ENCODE measurements at places on chromosomes 2 and 18. TPM values are rescaled to one million over a fixed set of nuclear protein-coding genes. Genes with fewer than 3 reads are reported as not detected.

GCG gene
- 0.27 TPM for polyA plus RNA-seq

NTSR2 gene
- polyA plus RNA-seq: not detected

SUMO1 gene
- polyA plus RNA-seq: 192 TPM

CRYBA2 gene
- not detected for polyA plus RNA-seq

FHOD3 gene
- 41.1 TPM for polyA plus RNA-seq

BMP10 gene
- polyA plus RNA-seq: not detected

C2orf78 gene
- not detected for polyA plus RNA-seq

PTMA gene
- 681 TPM for polyA plus RNA-seq

AAK1 gene
- 30.0 TPM for polyA plus RNA-seq

CPO gene
- 0.12 TPM for polyA plus RNA-seq

MDH1B gene
- polyA plus RNA-seq: 1.3 TPM

IL37 gene
- polyA plus RNA-seq: not detected

- no peak for DNase-seq
These were observed 207.1 kb downstream of the TDRD15 start for GRCh38 chr2:21330786-21331391.

DNA sequence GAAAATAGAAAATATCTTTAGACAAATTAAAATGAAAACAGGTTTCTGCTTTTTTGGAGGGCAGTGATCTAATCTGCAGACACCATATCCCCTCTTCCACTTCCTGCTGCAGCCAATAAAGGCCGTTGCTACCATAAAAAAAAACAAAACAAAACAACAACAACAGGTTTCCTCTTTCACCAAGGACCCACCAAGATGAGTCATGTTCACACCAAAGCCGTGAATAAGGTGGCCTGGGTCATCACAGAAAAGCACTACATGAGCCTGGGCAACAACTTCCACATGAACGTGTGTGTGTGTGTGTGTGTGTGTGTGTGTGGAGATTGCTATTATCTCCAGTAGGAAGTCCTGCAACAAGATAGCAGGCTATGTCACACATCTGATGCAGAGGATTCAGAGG, 24.8 kb upstream of the TFCP2L1 start:
- no peak for DNase-seq

- no peak for DNase-seq
These were observed 309.3 kb upstream of the MYT1L start for GRCh38 chr2:2640371-2640770.

GRCh38 chr18:60892855-60893254, 440.4 kb upstream of the CDH20 start:
- DNase-seq: no peak

GRCh38 chr18:59268127-59268720, 5.0 kb downstream of the RAX start:
- no peak for DNase-seq

- DNase-seq: no peak
These were observed 66.3 kb downstream of the SLC66A2 start for GRCh38 chr18:79884963-79885728.

GRCh38 chr2:74235041-74235440, 36.6 kb downstream of the MTHFD2 start:
- no peak for DNase-seq

- DNase-seq: no peak
These were observed 4.6 kb upstream of the DSG4 start for GRCh38 chr18:31371989-31372388.

GRCh38 chr2:3222636-3223035, 155.0 kb downstream of the EIPR1 start:
- no peak for DNase-seq

GRCh38 chr2:108571286-108571685, 37.0 kb downstream of the LIMS1 start:
- no peak for DNase-seq

DNA sequence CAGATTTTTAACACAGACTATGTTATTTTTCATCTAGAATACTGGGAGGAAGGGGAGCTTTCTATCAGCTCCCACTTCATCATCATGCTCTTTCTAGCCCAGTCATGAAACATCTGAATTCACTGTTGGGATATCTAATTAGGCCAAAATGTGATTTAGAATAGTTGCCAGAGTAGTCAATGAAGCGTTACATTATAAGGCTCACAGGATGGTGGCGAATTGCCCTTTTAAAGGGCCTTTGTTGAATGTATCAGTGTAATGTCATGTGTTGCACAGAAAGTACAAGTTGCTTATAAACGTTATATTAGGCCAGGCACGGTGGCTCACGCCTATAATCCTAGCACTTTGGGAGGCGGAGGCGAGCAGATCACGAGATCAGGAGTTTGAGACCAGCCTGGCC, 45.6 kb downstream of the PDE1A start:
- no peak for DNase-seq

- no peak for DNase-seq
These were observed 12.0 kb upstream of the CHRNA1 start for GRCh38 chr2:174776223-174776622.

- DNase-seq: no peak
These were observed 164.8 kb downstream of the RIT2 start for GRCh38 chr18:42950732-42951131.

GRCh38 chr18:24993628-24994027, 358.3 kb downstream of the ZNF521 start:
- DNase-seq: no peak

GRCh38 chr2:241366678-241367077, 10.6 kb downstream of the FARP2 start:
- DNase-seq: no peak

- DNase-seq: no peak
These were observed 8.8 kb downstream of the NABP1 start for GRCh38 chr2:191686729-191687128.

GRCh38 chr18:28267276-28267675, 90.3 kb upstream of the CDH2 start:
- no peak for DNase-seq

DNA sequence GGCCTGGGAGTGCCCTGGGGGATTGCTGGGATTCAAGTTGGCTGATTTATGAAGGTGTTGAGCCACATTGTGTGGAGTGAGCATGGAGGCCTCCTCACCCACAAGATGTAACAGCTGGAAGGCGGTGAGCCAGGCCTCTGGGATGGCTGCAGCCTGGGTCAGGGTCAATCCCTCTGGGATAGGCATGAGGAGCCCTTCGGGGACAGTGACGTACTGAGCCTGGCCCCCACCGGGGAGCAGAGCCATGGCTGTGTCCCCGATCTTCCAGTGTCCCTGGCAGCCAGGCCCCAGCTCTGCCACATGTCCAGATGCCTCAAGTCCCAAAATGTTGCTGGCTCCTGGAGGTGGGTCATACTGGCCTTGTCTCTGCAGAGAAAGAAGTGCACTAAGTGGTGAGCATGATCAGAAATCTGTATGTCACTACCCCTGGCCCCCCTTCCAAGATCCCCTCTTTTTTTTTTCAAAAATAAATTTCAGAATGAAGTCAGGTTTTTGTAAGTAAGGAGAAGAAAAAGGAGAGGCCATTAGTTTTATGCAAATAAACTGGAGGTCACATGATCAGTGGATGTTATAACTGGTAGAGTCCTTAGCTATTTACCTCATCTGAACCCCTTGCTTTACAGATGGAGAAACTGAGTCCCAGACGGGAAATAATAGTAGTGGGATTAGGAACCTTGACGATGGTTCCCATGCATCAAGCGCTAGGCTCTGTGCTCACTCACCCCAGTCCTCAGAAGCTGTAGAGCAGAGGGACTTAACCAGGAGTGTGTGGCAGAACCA, 1.7 kb downstream of the TP53I3 start:
- DNase-seq: no peak

DNA sequence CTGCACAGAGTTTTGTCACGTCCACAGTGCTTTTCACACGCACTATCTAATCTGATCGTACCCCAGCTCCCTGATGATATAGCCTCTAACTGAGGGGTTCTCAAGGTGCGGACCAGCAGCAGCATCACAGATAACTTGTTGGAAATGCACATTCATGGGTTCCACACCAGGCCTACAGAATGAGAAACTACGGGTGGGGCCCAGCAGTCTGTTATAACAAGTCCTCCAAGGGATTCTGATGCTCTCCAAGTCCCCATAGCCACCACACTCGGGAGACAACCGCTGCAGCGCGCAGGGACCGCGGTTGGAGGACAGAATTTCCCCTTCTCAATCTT, 745 bp upstream of the BZW1 start:
- DNase-seq: no peak

DNA sequence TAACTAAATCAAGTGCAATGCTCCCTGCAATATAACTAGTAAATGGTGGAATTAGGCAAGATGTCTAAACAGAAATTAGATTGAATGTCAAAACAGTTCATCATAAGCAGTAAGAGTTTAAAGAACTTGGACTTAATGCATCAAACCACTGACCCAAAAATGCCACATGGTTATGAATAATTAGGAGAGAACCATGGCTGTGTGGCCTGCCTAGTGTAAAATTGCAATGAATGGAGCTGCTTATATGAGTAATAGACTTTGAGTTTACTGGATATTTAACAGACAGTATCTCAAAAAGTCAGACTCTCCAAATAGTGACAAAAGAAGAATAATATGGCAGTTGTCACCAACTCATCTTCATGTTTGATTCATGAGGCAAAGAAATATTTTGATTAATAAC, 101.6 kb upstream of the COL5A2 start:
- DNase-seq: no peak

GRCh38 chr2:232973011-232973735, 39.9 kb downstream of the NGEF start:
- no peak for DNase-seq

DNA sequence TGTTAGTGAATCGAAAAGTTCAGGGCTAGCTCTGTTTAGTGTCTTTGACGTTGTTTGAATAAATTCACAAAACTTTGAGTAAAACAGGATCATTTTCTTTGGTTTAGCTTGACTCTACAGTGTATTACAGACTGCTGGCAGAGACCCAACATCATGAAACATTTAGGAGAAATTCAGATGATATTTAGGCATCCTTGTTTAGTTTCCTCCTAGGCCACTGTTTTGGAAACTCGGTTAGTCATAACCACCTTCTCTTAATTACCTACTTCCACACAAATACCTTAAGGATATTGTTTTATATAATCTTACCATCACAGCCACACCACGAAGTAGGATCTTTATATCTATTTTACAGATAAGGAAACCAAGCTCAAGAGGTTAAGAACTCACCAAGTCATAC, 7.8 kb downstream of the LIMS1 start:
- no peak for DNase-seq

GRCh38 chr2:11923935-11924334, 177.5 kb downstream of the LPIN1 start:
- DNase-seq: no peak

GRCh38 chr2:15939854-15940660, at the start of gene MYCN:
MYCN (plus strand) TSS chr2:15940550; CDS start chr2:15942065, 1,515 bp downstream.
- DNase-seq: no peak

DNA sequence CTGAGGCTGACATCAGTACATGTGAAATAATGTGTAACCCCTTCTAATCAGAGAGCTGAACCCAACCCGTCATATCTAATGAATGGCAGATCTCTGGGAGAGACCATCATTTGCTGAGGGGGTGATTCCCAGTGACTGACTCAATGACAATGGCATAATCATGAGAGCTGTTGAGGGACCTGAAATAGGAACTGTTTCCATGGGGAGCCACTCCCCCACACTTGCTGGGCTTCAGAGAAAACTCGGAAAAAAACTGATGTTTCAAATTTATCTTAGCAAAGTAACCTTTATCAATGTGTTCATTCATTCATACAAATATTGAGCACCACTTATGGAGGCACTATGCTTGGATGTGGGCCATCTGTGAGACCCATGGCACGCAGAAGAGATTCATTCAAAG, 93.4 kb upstream of the ZBTB14 start:
- no peak for DNase-seq

- no peak for DNase-seq
These were observed 12.0 kb downstream of the SIGLEC15 start for GRCh38 chr18:45837283-45838070.

GRCh38 chr2:159903443-159904126, 105.6 kb upstream of the CD302 start:
- DNase-seq: no peak

Data from AG04450 (cell line).